ENCODE measurements at places on chromosomes 2 and 18.

DNA sequence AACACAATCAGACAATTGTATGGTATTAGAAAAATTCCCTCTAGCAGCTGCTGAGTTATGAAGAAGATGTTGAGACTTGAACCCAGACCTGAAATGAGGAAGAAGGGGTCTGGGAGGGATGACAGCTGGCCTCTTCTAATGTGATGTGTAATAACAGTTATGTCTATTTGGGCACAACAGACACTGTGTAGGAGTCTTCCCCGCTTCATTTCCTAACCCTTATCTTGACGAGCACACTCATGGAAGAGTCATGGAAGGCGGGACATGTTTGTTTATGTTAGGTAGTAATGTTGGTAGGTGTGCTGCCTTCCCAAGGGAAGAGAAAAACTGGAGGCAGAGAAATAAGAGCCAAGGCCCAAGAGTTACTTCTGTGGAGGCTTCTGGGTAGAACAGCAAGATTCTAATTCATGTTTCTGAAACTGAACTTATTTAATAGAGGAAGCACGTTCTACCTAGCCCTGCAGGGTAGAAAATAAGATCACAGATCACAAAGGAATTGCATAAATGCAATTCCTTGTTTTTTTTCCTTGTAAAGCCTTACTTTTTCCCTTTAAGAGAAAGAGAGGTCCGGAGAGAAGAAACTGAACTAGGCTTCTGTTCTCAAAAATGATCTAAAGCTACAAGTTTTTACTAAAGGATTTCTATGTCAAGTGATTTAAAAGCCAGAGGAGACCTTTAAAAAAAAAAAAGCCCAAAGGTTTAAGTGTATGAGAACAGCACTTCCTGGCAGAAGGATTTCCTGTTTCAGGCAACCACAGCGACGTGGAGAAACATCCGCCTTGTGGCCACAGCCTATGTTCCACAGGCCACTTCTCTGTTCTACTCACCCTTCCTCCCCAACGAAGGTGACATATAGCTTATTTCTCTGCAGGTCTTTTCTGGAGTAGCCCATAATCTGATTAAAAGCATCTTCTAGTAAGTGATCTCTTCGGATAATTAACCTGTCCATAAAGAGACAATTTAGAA is 68.5 kb upstream of the STK17B start:
- DNase-seq = peak; percentile 45

DNA sequence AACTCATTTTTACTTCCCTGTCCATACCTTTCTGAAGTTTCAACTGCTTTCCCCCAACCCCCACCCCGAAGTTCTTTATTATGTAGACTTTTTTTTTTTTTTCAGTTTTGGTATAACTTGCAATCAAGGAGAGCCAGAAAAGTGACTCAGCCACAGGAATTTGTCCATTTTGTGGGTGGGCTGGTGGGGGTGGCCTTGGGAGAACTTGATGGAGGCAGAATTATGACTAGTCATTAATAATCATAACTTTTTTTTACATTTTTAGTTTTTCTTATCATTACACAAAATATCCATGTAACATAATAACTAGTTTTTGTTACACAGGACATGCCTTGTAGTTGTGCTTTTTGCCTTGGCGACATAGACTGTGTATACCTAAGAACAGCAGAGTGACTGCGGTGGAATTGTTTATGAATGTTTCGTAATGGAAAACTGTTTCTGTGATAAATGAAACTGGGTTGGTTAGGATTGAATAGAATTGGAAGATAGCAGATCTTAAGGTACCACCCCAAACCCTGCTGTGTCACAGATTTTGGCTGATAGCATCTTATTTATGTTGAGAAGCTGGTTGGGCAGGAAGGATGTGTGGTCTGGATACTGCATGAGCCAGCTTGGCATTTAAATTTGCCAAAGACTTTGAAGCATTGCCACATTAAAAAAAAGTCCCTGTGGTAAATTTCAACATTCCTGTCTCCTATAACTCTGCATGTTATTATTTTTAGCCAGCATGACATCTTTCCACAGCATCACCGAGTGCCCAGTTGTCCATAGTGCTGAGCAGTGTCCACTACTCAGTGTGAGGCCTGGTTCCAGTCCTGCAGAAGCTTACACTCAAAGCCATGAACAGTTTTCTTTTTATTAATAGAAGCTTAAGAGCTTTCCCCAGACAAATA is 30.7 kb downstream of the LYPD6B start:
- no peak for DNase-seq

DNA sequence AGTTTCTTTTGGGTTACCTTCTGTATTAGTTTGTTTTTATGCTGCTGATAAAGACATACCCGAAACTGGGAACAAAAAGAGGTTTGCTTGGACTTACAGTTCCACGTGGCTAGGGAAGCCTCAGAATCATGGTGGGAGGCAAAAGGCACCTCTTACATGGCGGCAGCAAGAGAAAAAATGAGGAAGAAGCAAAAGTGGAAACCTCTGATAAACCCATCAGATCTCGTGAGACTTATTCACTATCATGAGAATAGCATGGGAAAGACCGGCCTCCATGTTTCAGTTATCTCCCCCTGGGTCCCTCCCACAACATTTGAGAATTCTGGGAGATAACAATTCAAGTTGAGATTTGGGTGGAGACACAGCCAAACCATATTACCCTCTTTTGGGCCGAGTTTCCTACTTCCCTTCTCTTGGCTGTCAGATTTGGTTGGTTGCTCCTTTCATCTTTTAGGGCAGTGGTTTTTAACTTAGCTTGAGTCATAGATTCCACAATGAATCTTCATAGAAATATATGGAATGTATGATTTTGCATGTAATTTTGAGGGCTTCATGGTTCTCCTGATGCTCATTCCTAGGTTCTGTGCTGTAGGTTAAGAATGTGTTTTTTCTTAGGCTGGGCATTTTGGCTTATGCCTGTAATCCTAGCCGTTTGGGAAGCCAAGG is 44.2 kb downstream of the CEP192 start:
- DNase-seq = no peak

DNA sequence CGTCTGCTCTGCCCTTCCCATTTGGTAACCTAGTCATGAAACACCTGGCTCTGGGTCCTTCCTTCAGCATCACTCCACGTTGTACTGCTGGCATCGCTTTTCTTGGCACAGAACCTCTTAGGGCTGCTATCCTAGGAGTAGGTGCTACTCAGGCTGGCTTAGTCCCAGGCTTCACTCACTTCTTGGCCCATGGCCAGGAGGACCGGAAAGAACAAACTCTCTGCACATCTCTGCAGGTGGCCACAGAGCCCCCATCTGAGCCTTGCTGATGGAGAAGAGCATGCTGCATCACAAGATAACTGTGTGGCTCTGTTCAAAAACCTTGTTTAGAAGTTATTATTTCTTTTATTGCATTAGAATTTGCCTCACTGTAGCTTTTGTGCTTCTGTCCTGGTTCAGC is 447.2 kb upstream of the TNP1 start:
- DNase-seq = no peak

DNA sequence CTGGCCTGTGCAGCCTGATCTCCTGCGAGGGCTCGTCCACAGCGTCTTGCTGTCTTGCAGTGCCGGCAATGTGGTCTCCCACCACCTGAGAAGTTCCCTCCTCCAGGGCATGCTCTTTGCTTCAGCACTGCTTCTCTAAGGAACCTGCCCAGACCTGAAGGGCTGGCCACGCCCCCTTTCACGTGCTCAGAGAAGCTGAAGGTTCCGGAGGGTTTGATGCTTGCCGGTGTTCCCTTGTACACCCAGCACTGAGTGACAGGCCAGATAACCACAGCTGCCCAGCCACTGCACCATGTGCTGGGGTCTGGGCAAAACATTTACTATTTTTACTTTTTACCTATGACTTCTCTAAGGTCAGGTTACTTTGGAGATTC is 1.7 kb upstream of the POLR2D start:
- DNase-seq = peak; percentile 45

DNA sequence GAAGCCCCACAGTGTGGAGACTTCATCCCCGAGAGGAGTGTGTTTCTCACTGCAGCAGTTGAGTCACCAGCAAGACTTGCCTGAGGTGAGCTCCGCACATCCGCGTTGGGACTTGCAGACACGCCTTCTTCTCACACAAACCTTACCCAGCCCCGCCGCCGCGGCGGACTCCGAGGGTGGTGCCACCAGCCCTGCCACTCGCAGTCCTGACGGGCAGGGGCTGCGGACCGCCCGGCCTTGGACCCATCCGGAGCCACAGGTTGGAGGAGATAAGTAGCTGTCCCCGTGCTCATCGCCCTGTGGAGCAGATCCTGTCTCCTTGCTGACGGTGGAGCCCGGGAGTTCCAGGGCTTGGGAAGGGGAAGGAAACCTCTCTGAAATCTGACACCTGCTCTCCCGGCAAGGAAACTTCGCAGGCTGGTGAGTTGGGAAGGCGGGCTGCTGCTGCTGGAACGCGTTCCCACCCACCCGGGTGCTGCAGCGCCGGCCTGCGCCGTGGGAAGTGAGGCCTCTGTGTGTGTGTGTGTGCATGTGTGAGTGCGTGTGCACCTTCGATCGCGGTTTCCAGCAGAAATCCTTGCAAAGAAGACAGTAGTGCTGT is at the start of gene RAB27B:
Gene RAB27B, plus strand, starts transcription at position 197 of the 601 bp plus-strand sequence. CDS start 49,109 bp downstream, outside the sequence.
- DNase-seq = peak; percentile 76

DNA sequence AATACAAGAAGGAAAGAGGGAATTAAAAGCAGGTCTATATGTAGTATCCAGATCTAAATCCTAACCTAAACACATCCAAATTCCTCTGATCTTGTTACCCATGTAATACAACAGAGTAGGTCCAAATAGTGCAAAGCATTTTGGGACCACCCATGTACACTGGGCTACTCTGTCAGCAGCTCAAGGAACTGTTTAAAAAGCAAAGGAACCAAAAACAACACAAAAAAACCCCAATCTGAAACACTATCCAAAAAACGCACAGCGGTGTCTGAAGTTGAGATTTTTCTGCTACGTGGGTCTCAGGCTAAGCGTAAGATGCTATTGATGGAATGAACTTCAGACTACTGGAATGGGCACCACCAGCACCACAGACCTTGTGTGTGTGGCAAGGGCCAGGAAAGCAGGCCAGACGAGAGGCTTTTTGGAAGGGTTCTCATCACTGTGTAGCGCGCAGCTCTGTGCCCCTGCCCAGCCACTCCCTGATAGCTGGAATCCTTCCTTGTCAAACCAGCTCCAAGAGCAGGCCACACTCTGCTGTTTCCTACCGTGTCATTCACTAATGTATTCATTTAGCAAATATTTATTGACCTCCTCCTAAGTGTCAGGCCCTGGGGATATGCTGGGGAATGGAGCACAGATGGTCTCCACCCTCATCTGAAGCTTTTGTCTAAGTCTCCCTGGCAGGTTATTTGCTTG is 101.4 kb downstream of the COLEC12 start:
- no peak for DNase-seq

Measured in left hindlimb (tissue), 1 donor.